Activated T-helper 1 cell treated with anti-CD3 and anti-CD28 coated beads, Interleukin-2, amount 50 U/mL, for 16 hours (primary cell): ENCODE measurements at places on chromosomes 5 and 9.

GRCh38 chr9:135179976-135180375 is 92.5 kb downstream of the OLFM1 start:
- no peak for DNase-seq

DNA sequence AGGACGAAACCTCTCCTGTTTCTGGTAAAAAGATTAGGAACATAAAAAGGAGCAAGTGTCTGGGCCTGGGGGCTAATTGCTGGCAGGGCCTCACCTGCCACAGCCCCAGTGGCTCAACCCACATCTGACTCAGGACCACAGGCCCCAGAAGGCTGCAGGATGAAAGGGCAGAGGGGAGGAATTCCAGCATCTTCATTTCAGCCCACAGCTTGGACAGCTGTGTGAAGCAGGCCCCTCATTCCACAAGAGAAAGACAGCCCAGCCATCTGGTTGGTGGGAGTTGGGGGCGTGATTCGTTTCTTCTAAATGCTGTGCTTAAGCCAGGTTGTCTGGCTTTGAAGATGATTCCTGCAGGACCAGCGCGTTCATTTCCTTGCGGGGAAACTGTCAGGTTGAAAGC is 29.1 kb downstream of the NKX2-5 start:
- no peak for DNase-seq

GRCh38 chr9:80223897-80224296 is 652.1 kb downstream of the TLE4 start:
- no peak for DNase-seq

DNA sequence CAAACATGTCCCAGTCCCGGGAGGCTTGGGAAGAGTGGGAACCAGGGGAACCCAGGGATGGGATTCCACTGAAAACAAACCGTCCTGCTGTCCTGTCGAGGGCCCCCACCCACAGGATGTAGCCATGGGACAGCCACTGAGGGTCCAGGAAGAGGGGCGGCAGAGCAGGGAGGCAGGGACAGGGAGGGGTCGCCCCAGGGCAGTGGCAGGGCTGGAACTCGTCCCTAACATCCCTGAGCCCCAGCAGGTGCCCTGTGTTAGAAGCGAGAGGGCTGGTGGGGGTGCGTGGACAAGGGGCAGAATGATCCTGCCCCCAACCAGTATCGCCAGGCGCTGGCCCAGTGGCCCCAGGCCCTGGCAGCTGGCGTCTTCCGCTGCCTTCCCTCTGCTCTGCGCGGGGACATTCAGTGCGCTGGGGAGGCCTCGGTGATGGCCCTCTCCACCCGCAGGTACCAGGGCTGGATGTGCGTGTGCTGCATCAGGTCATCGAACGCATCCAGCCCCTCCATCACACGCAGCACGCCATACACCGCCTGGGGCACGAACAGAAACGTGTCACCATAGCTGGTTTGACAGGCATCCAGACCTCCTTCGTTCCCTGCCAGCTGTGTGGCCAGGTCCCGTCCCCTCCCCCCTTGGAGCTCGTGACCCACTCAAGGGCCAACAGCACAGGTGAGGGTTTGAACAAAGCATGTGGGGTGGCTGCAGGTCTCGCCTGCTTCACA is 6.6 kb downstream of the PTGES2 start:
- no peak for DNase-seq

DNA sequence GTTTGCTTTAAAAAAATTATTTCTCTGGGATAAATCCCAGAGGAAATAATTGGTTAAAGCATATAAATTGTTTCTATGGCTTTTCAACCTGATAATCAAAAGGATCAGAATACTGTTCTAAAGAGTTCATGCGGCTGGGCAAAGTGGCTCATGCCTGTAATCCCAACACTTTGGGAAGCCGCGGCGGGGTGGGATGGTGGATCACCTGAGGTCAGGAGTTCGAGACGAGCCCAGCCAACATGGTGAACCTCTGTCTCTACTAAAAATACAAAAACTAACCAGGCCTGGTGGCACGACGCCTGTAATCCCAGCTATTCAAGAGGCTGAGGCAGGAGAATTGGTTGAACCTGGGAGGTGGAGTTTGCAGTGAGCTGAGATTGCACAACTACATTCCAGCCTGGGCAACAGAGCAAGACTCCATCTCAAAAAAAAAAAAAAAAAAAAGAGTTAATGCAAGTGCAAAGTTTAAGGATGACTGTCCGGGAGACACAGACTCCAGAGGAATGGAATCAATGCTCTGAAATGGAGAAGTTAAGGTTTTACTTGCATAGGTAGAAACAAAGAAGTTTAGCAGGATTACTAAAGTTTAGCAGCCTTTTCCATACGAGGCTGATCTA is 16.6 kb upstream of the GRHPR start:
- no peak for DNase-seq

- no peak for DNase-seq
These were observed 30.6 kb upstream of the ANKRD33B start for GRCh38 chr5:10533226-10533625.

DNA sequence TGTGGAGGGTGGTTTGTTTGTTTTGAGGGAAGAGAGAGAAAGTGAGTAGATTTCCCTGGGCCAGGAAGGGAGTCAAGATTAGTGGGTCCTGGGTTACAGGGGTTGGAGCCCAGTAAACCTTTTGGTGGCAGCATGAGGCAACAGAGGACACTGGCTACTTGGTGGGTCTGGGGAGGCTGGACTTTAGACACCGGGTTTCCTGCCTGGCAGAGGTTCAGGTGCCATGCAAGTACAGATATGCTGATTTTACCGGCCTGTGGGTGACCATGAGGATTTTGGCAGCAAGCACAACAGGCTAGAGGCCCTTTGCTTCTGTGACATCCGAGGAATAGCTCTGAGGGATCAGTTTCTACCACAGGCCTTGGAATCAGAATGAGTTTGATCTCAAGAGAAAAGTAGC is 18.9 kb downstream of the MAST4 start:
- no peak for DNase-seq

DNA sequence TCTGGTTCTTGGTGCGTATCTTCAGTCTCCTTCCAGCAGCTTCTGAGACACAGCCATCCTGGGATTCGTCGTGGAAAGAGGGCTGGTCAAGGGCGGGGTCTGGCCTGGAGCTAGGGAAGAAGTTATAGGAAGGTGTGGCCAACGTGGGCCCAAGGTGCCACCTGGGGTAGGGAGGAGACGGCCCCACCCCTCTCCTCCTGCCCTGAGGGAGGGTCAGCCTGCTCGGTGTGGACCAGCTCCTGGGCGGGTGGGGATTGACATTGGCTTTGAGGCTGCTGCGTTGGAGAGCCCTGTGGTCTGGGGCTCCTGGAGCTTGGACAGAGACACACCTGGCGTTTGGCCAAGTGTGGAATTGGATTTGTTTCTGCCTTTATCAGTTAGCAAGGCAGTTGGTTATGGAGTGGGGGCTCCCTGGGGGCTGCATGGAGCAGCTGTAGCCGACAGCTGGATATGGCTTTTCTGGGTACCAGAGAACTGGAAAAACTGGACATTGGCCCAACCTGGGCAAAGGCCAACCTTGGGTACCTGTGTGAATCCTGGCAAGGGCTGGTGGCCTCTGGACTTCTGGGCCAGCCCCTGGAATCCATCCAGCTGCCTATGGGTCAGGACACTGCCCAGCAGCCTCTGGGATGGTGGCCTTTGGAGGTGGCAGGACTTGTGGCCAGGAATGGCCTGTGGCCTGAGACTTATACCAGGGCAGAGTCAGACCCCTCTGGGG is 75.7 kb upstream of the PPP1R26 start:
- DNase-seq = no peak

- DNase-seq = no peak
These were observed 316.5 kb downstream of the ASTN2 start for GRCh38 chr9:117098331-117098730.

GRCh38 chr9:27679338-27679737 is 106.1 kb upstream of the C9orf72 start:
- DNase-seq = no peak

DNA sequence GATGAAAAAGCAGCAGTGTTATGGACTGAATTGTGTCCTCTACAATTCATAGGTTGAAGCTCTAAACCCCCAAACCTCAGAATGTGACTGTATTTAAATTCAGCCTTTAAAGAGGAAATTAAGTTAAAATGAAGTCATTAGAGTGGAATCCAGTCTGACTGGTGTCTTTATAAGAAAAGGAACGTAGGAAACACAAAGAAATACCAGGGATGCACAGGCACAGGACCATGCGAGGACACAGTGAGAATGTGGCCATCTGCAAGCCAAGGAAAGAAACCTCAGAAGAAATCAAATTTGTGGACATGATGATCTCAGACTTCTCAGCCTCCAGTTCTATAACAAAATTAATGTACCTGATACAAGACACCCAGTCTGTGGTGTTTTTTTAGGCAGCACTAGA is 971.2 kb upstream of the CDH9 start:
- DNase-seq = no peak

DNA sequence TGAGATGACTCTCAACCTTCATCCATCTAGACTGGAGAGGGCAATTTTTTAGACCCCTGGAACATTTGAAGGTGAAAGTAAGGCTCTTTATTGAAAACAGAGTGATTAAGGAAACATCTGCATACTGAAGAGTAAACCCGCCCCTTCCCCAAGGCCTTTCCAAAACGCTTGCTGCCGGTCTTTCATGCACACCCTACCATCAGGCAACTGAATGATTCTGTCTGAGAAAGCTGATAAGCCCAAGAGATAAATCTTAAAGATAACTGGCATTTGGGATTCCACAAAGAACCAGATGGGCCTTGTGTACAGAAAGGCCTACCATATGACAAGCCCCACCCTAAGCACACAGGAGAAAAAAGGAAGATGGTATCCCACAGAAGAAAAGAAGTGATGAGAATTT is 54.4 kb upstream of the PIK3R1 start:
- DNase-seq = no peak

DNA sequence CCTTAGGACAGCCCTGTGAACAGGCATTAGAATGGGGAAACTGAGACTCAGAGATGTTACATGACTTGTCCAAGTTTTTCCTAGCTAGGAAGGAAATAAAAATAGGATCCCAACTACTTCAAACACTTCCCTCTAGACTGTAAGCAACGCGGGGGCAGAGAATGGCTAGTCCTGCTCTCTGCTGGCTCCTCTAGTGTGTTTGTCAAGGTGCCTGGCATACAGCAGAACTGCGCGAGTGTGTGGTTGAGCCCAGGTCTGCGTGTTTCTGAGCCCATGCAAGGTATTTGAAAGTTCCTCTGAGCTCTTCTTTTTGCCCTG is 152.5 kb downstream of the MACROH2A1 start:
- no peak for DNase-seq

DNA sequence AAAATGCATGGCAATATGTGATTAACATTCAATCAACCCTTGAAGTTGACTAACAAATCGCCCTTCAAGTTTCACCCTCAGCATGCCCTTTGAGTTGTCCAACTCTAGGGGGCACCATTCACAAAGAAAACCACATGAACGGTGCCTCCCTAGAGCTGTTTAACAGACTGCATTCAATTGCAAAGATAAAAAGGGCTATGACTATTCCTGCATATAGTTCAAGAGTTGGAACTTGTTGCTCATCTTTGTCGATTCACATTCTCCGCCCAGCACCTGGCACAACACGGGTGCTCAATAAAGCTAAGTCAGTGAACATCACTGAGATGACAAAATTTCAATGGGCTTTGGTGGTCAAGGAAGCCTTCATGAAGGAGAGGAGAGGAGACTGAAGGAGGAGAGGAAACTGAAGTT is 69.6 kb upstream of the SLC30A5 start:
- DNase-seq = no peak

DNA sequence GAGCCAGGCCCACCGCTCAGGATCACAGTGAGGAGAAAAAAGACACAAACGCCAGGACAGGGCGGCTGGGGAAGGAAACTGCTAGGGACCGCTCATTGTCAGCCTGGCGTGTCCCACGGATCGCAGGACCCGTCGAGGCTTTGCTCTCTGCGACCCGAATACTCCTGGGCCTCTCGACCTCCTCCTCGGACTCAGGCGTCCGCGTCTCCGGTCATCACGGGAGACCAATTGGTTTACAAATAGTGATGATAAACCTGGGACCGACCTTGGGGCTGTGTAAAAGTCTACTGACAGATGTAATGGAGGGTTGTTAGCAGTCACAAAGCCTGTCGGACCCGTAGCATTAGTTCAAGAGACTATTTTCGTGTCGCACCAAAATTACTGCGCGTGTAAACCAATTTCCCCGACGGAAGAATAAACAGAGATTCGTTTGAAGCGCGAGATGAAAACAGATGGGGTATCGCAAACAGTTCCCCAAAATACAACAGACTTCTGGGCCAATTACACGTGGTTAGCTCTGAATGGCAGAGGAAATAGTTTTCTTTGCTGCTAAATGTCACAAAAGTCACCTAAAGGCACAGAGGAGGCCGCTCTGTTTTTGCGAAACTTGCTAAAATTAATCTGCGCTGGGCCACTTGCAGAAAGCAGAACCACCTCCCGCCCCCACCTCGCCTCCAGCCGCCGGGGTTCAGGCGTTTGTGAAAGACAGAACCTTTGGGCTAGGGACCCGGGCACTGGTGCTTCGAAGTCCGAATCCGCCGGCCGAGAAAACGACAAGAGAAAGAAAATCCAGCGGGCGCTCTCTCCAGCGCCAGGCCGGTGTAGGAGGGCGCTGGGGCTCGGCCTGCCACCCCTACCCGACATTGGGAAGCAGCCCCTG is 67.6 kb downstream of the FOXD1 start:
- no peak for DNase-seq

DNA sequence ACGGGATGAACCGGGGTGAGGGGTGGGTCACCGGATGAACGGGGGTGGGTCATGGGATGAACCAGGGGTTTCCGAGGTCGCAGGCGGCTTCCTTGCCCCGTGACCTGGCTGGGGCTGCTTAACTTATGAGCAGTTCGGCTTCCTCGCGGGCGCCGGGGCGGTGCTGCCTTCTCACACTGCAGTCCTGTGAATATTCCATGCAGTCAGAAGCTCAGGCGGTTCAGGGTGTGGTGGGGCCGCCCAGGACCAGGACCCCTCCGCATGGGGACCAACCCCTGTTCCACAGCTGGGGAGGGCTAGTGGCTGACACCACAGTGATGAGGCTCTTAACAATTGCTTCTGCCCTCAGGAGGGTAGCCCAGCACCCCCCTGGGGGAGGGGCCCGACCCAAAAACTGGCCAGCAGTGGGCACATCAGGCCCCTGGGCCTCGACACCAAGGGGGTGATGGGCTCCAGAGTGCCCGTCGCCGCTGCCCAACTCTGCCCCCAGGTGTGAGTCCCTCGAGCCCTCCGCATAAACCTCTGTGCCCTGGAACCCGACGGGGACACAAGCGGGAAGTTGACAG is 30.9 kb upstream of the SLC9A3 start:
- DNase-seq = no peak

GRCh38 chr5:37816331-37816730 is 23.5 kb downstream of the GDNF start:
- DNase-seq = no peak

- DNase-seq = no peak
These were observed 764 bp upstream of the BNIP1 start for GRCh38 chr5:173143567-173143966.

GRCh38 chr5:7897014-7897600 is 28.2 kb downstream of the MTRR start:
- no peak for DNase-seq

GRCh38 chr9:16207161-16207560 is 654.3 kb downstream of the CCDC171 start:
- DNase-seq = no peak

DNA sequence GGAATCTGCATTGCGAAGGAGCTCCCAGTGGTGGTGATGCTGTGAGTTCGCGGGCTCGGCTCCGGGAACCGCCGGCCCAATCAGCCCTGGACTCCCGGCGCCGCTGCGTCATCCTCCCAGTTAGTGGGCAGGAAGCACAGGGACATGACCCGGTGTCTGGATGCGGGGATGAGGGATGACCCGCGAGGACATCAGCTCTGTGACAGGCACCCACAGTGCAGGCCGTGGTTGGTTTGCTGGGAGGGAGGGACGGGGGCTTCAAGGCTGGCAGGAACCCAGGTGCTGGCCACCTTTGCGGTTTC is 996 bp downstream of the NXNL2 start:
- no peak for DNase-seq

GRCh38 chr5:58759745-58760144 is 176.9 kb downstream of the RAB3C start:
- DNase-seq = no peak
